ENCODE measurements at places on chromosomes 7 and 10.

DNA sequence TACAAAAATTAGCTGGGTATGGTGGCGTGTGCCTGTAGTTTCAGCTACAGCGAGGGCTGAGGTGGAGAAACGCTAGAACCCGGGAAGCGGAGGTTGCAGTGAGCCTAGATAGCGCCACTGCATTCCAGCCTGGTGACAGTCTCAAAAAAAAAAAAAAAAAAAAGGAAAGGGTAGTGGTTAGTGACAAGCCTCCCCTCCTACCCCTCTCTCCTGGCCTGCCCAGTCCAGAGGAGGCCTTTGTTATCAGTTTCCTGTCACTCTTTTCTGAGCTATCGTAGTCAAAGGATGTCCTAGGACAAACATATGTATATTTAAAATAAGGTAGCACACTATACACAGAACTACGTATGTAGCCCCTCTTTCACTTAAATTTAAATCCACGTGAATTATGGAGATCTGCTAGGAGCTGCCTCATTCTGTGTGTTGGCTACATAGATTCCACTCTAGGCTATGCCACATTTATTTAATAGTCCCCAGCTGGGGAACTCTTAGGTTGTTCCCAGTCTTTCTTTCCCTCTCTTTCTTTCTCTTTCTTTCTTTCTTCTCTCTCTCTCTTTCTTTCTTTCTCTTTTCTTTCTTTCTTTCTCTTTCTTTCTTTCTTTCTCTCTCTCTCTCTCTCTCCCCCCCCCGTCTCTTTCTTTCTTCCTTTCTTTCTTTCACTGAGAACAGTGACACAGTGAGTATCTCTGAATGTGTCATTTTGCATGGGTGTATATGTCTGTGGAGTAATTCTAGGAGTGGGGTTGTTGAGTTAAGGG lies 3.9 kb downstream of the TSPAN15 start:
- no peak for DNase-seq

DNA sequence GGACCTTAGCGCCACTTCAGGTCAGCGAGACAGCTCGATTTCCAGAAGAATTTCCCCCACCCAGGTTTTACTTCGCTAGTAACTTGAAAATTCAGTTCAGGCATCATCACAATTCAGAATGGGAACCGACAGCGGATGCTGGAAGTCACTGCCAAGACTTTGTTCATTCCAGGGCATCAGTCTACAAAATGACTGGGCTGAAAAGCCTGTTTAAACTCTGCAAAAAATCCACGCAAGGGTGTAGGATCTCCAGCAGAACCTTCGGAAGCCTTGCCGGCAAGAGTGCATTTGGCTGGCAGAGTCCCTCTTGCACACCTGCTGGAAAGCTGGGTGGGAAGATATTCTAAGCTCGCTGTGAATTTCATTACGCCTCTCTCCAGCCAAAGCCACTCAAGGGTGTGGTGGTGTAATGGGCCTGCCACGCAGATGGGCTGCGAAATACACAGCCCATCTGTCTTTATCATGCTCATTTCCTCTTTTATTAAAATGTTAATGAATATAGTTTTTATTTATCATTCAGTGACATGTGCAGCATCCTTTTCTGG lies 672.0 kb upstream of the FOXK1 start:
- DNase-seq, result no peak

DNA sequence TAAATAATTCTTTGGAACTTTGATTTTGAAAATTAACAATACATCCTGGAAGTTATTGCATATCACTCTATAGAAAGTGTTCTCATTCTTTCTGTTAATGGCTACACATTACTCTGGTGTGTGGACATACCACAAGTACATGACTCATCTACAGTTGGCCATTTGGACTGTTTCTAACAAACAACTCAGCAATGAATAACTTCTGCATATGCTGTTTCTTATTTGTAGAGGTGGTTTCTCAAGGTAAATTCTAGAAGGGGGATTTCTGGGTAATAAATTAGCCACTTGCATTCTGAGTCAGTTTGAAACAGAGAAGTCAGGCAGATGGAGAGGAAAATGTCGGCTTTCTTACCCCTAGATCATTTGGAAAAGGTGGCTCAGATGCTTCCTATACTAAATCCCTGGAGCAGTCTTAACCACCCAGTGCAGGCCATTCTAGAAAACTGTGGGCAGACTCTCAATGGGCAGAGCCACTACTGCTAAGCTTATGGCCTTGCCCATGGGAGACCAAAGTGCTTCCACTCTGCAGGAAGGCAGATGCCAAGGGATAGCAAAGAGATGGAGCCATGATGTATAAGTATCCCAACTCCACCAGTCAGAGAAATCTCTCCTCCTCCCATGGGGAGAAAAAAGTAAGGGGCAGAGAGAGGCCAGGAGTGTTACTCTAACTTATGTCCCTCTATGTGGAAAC lies 194.0 kb upstream of the PLPP4 start:
- DNase-seq, result no peak

DNA sequence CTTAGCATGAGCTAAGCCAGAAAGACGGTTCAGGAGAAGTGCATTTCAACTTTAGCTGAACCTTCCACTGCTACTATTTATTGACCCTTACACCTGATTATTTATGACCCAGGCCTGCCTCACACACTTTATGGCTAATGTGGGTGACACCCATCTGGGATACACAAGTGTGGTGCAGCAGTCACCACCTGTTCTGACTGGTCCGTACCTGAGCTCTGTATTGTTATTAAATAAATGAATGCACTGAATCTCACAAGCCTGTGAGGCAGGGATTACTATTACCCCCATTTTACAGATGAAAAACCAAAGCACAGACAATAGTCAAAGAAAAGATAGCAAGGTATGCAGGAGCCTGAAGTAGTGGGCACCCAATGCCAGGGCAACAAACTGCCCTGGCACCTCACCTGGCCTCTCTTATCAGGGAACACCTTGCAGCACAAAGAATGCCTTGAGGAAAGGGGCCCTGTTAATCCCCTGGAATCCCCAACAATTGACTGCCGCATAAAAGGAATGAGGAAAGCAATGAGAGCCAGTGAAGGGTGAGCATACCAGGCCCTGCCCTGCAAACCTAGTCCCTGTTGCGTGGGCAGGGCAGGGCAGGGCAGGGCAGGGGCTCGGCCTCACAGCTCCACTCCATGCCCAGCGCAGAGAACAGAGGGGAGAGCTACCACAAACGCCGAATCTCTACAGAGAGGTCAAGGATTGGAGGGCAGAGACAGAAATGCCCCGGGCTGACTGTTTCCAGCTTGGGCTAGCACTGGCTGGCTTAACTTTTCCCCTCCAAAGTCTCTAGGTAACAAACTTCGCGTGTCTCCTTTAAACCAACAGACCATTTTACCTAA lies 1.3 kb downstream of the ANXA11 start:
- no peak for DNase-seq

DNA sequence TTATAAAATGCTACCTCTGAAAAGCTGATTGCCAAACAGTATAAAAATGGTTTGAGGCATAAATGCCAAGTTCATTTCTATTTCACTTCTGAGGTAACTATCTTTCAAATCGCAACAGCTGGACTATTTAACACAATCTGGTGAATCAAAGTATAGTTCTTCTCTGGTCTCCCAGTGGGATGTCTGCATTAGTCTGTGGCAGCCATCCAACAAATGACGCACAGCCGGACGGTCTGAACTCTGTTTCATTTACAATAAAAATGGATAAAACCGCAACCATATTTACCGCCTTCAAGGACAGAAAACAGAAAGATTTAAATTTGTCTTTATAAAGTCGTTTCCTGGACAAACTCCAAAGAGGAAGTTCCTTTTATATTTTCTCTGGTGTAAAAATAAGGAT lies 41.9 kb downstream of the ENO4 start:
- no peak for DNase-seq

GRCh38 chr10:118808601-118809356 lies 54.0 kb upstream of the CACUL1 start:
- DNase-seq, result no peak

GRCh38 chr7:151927011-151927410 lies 29.2 kb upstream of the GALNTL5 start:
- DNase-seq, result no peak

DNA sequence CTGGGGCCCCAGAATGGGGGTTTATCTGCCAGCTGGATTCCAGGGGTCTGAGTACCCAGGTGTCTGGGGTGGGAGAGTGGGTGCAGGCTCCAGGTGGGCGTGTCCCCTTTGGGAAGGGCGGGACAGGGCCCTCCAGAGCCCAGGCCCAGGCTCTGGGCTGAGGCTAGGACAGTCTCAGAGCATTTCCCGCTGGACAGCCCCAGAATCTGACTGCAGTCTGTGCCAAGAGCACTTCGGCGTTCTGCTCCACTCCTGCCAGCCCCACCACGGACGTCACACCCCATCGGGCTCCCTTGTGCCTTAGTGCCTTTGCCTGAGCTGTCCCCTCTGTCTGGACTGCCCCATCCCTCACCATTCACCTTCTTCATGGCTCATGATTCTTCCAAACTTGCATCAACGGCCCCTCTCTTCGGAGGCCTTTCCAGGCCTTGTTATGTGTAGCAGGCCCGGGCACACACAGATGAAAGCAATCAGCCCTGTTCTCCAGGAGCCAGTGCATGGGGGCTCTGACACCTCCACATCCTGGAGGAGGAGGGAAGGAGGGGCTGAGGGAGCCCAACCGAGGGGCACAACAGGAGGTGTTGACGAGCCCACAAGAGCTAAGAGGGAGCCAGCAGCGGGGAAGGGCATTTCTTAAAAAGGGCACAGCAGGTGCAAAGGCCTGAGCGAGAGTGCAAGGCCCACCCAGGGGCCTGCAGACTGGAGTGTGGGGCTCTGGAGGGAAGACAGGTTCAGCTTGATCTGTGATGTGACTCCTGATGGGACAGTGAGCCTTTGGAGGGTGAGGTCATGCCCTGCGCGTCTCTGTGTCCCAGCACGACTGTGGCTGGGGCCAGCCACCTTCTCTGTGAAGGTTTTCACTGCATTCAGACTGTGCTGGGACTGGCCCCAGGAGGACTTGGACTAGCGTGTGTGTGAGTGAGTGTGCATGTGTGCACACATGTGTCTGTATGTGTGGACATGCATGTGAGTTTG lies 41.7 kb downstream of the GTF2IRD1 start:
- no peak for DNase-seq

DNA sequence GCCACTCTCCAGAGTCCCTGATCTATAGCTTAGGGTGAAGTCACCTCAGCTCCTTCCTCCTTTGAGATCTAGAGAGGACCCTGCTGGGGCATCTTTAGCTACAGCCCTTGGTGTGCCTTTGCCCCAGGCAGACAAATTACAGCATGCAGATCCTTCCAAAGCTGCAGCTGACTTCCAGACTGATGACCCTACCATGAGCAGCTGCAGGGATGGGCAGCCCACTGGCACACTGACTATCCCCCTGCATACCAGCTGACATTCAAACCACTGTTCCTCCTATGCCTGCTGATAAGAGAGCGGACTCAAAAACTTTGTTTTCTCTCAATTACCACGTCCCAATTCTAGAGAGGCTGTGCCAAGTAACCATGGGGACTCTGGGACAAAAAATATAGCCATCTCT lies 70.6 kb downstream of the COL13A1 start:
- DNase-seq, result no peak

DNA sequence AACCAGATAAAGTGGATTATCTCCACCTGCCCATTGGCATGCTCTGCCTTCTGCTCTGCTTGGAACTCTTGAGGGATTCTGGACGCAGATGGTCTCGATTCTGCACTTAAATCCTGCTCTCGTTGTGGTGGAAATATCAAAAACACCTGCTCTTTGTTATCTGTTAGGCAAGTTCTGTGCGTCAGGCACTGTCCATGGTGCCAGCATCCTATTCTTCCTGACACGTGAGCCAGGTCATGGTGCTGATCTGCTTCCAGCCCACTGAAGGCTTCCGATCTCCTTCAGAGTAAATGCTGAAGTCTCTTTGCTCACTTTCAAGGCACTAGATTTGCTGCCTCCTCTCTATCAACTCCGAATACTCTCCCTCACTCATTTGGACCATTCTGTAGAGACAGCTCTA lies 505.6 kb downstream of the HTR7 start:
- no peak for DNase-seq

GRCh38 chr10:97190450-97190849 lies 4.7 kb upstream of the SLIT1 start:
- DNase-seq, result no peak

DNA sequence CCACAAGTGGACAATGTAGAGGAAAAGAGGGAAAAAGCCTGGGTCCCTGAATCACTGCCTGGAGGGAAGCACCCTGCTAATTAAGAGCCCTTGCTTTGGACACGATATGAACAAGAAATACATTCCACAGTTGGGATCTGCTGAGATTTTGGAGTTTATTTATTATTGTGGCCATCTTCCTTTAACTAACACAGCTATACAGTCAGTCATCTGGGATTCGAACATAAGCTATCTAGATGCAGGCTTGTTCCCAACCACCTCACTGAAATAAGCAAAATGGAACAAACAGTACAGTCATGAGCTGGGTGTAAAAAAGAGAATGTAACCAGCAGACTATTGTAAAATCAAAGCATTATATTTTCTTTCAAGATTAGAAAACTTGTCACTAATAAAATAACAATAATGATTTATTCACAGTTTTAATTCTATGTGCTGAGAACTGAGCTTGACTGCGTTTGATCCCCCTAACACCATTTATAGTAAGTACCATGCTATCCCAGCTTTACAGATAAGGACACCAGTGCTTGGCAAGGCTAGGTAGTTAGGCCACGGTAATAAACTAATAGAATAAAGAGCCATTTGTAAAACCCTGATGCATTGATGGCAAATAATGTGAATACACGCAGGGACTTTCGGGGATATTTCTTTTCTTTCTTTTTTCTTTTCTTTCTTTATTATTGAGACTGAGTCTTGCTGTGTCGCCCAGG lies 223.8 kb upstream of the KLF6 start:
- no peak for DNase-seq

DNA sequence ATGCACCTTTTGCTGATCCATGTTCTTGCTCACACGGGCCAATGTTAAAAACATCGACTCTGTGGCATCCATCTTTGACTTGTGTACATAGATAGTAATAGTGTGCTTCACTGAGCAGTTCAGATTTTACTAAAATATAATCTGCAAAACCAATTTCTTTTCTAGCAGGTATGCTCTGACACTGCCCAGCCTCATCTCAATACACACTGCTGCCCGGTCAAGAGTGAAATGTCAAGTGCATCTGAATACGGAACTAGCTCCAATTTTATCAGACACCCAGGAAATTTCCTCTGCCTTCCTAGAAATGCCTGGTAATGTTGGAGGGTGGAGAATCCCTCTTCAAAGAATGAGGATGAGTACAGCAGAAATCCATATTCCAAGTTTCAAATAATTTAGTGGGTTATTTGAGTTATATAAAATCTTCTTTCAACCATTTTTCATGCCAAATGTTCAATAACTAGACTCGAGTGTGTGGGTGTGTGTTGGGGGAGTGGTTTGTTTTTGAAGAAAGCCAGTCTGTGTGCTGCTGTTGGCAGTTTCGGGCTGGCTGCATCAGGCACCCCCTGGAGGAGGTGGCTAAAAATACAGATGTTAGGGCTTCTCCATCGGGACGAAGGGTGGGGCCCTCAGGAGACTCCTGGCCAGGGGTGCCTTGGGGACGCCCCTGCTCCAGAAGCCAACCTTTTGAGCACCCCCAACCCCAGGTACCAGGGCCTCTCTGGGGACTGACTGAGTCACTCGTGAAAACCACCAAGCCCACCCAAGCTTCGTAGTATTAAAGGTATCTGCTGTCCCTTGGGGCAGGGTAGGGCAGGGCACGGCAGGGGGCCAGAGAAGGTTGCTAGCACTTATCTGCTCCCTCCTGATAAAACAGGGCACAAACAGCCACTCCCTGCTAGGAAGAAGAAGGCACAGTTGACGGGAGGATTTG lies 15.4 kb downstream of the CTBP2 start:
- no peak for DNase-seq

All from effector CD8-positive, alpha-beta T cell (primary cell).